ENCODE measurements at places on chromosomes 13 and 19. TPM values are rescaled to one million over a fixed set of nuclear protein-coding genes. Genes with fewer than 3 reads are reported as not detected.
A peak's percentile ranks its signal among the peaks of the same experiment; 100 is the strongest.

IGFL1 gene
- not detected for total RNA-seq

DNA sequence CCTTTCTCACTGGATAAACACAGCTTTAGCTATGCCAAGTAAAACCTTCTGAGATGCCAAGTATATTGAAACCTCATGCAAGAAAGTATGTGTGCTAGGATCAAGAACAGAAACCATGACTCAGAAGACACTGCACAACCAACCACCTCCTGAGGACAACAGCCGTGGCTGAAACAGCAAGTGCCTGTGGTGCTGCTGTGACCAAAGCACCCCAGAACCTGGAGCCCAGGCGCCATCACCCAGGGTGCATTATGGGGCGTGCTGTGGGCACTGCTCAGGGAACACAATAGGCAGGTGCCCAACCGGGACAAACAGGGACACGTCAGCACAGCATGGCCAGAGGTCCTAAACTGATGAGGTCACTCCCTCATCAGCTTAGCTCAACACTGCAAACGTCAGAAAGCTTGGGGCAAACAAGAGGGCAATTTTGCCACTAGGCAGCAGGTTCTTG is 101.3 kb upstream of the SLC15A1 start:
- DNase-seq = no peak

- DNase-seq = no peak
Observed at GRCh38 chr13:68047889-68048288, 817.8 kb upstream of the PCDH9 start.

DNA sequence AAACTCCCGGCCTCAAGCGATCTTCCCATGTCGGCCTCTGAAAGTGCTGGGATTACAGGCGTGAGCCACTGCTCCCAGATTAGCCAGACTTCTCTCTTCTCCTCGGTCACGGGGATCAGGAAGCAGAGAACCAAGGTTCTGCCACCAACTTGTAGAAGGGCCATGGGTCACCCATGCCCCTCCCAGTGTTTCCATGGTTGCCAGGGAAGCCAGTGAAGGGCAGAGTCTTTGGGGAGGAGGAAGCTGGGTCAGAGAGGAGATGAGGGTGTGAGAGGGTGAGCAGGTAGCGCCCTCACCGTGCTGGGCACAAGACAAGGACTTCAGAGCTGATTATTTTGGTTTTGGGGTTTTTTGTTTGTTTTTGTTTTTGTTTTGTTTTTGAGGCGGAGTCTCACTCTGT is 77.1 kb downstream of the GNG7 start:
- no peak for DNase-seq

- no peak for DNase-seq
Observed at GRCh38 chr19:532561-533363, 1.2 kb downstream of the CDC34 start.

DNA sequence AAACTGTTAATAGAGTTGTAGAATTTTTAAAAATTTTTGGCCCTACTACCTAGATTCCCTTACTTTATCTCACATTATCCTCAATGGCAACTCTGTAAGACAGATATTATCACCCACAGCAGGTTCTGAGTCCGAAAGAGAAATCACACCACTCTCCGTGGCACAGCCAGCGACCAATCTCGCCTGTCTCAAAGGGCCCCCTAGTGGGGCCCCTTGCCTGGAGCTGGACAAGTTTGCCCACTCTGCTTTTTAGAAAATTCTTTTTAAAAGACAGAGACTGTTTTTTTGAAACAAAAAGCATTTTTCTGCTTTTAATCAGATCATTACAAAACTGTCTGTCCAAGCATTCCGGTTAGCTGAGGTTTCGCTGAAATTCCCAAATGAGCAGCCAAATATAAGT is 21.7 kb downstream of the PHF11 start:
- no peak for DNase-seq

CNN1 gene
- total RNA-seq = 3,384 TPM

DNA sequence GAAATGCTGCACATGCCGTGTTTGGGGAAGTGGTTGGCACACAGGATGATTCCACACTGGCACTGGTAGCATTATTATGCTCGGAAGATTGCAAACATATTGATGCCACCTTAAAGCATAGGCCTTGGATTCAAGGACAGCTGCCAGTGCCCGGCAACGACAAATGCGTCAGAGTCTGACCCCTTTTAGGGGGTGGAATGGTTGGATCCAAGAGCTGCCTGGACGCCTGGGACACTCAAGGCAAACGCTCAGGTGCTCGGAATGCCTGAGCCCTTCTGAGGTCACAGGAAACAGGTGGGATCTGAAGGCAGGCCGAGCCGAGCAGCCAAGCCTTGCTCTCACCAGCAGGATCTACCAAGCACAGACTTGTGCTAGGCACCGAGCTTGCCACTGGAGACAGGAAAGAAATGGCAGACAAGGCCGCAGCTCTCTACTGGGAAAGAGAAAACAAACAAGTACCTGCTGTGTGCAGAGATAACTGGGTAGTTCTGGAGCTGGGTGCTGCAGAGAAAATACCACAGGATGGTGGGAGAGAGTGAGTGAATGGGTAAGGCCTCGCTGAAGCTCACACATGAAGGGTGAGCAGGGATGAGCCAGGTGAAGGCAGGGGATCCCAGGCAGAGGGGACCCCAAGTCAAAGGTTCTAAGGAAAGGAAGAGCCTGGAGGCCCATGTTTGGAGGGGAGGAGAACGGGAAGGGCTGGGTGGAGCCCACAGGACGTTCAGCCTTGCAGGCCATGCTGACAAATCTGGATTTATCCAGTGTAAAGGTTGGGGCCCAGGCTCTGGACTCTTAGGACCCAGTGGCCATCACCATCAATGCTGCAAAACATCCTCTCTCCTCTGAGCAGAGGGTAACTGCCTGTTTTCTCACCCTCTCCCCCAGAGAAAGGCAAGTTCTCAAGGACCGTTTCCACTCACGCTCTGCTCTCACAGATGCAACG is 9.2 kb downstream of the RANBP3 start:
- no peak for DNase-seq

PRX gene
- total RNA-seq = 7.3 TPM

DNA sequence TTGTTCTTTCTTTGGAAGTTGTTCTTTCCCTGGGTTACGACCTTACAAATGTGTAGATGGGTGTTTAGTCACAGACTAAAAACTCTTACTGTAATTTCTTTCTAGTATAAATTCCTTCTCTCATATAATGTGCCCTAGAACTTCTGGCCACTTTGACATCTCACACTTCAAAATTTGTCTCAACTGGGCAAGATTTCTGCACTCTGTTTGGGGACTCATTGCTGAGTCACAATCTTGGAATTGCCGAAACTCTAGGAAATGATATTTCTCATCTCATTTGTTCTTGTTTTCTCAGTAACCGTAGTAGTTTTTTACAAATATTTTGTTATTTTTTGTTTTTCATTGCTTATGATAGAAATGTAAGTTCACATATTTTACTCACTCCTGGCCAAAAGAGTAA is 2523.2 kb upstream of the PCDH20 start:
- no peak for DNase-seq

GRCh38 chr19:18259893-18260292 is 14.4 kb downstream of the IQCN start:
- DNase-seq = no peak

SYT3 gene
- 0.71 TPM for total RNA-seq

- no peak for DNase-seq
Observed at GRCh38 chr13:82356667-82357410, 1525.4 kb downstream of the SLITRK1 start.

CGB5 gene
- not detected for total RNA-seq

DNA sequence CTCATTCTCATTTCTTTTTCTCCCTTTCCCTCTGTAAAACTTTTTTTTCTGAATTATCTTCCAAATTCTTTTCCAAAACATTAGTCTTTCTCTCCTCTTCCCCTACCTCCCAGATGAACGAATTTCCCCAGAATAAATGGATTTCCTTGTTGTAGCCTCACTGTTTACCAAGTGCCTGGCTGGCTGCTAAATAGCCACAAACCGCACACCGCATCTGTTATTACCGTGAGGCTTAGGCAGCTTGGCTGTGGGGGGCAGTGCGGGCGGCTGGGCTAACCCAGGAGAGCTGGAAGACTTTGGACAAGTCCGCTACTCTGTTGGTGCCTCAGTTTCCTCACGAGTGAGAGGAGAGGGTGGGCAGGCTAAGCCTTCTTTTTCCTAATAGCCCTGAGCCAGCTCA is 10.7 kb downstream of the IL17D start:
- no peak for DNase-seq

GRCh38 chr13:44415815-44416214 is 42.2 kb downstream of the SERP2 start:
- no peak for DNase-seq

DNA sequence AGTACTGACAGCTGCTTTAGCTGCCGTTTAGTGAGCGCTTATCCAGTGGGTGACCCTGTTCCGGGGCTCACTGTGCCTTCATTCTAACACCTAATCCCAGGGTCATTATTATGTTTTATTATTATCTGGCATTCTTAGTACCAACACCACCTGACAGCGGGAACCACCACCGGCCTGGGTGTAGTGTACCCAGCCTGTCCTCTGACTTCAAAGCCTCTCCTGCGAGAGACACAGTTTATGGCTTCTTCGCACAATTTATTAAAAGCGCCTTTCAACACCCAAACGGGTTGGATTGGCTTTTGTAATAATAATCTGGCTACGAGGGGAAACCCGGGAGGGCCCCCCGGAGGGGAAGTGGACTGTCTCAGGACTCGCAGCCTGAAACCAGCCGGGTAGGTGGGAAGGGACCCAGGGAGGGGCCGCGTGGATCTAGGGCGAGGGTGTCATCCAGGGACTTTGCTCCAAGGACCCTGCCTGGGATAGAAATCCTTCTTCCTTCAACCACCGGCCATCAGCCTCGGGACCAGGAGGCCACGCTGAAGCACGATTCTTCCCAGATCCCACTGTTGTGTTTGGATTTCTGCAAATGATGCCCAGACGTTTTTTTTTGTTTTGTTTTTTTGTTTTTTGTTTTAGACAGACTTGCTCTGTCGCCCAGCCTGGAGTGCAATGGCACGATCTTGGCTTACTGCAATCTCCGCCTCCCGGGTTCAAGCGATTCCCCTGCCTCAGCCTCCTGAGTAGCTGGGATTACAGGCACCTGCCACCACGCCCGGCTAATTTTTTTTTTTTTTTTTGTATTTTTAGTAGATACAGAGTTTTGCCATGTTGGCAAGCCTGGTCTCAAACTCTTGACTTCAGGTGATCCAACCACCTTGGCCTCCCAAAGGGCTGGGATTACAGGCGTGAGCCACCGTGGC is 1.6 kb upstream of the ZBTB7A start:
- DNase-seq = no peak

GRCh38 chr19:49473868-49474541 is at the start of gene FLT3LG:
Gene FLT3LG (plus strand): TSS chr19:49474215. CDS start chr19:49474640, 425 bp downstream.
- peak; percentile 94 for DNase-seq

TEX101 gene
- not detected for total RNA-seq

- DNase-seq = no peak
Observed at GRCh38 chr13:43088093-43088511, 64.7 kb downstream of the DNAJC15 start.

DNA sequence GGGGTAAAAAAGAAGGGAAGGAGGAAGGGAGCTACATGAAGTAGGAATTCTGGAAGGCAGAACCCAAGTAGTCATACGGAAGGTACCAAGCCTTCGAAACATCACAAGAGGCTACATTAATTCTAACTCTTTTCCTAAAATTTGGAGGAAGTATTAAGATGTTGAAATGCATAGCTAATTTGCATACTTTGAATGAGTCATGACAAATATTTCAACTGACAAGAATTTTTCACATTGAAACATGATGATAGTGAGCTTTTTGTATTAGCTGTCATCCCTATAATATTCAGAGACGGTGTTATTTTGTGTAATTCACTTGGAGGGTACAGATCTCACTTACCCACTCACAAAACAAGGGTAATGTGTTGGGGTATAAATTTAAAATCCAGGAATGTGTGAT is 9.1 kb upstream of the ACOD1 start:
- DNase-seq = no peak

DNA sequence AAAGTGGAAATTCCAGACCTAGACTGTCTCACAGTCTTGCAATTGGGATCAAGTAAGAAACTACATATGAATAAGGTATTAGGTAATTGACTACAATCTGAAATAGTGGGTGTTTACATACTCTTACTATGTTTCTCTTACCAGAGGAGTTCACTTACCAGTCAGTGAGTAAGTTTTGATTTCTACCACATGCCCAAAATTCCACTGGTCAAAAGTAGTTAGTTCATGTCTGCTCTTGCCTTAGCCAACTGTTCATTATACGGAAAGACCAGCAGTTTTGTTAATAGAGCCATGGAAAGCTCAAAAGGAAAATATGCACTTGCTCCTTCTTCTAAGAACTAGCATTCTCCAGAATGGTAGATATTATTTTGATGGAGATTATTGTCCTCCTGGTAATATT is 490.8 kb downstream of the RFC3 start:
- DNase-seq = no peak

DNA sequence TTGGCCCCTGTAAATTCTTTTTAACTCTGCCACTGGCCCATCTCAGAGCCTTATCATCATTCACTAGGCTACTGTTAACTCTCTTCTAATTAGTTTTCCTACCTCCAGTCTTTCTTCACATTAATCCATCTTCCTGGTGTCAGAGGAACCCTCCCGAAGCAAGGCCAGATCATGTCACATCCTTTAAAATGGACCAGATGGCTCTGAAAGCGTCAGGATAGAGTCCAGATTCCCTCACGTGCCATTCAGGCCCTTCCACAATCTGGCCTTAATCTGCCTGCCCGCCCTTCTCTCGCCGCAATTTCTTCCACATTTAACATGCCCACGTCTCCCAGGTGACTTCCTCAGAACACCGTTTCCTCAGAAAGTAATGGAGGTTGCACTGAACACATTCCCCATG is 86.5 kb downstream of the RFC3 start:
- no peak for DNase-seq

- DNase-seq = no peak
Observed at GRCh38 chr19:16836115-16837034, 7.2 kb downstream of the SIN3B start.

ACER1 gene
- total RNA-seq = not detected

GRCh38 chr13:99844421-99844820 is 127.1 kb downstream of the ZIC5 start:
- DNase-seq = no peak

GRCh38 chr13:100098445-100099116 is 9.7 kb downstream of the PCCA start:
- no peak for DNase-seq

C1QTNF9 gene
- total RNA-seq = 0.32 TPM

FCGBP gene
- total RNA-seq = 2.1 TPM

CYP2S1 gene
- 1.7 TPM for total RNA-seq

GRCh38 chr19:10195199-10195519 is 406 bp upstream of the DNMT1 start:
- DNase-seq = no peak

DNA sequence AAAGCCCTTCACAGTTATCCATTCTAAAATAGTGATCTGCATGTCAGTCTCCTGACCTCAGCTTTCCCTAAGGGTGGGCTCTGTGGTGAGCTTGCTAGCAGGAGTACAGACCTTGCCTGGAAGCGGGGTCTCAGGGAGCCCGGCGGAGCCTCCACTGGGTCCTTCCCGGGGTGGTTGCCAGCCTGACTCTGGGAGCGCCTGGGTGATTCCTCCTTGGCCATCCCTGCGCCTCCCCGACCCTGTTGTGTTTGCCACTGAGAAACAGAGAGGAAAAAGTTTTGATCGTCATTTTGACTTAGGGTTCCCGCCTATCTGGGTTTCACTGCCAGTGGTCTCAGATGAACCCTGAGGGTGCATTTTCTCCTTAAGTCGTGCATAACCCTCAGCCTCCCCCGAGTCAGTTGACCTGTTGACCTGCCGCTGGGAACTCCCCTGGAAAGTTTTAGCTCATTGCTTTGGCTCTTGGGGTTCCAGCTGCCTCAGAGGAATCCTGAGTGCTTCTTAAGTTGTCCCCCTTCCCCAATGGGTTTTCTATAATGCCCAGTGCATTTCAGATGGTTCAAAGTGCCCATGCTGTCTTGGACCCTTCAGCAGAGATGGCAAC is 117.8 kb downstream of the RAB20 start:
- no peak for DNase-seq

PODNL1 gene
- not detected for total RNA-seq

PEPD gene
- total RNA-seq = 90.9 TPM

SLC7A1 gene
- 28.8 TPM for total RNA-seq
